ENCODE measurements at places on chromosomes 5 and 9.
A peak's percentile ranks its signal among the peaks of the same experiment; 100 is the strongest.

GRCh38 chr9:120712539-120713031, 1.7 kb downstream of the MEGF9 start:
- no peak for DNase-seq

DNA sequence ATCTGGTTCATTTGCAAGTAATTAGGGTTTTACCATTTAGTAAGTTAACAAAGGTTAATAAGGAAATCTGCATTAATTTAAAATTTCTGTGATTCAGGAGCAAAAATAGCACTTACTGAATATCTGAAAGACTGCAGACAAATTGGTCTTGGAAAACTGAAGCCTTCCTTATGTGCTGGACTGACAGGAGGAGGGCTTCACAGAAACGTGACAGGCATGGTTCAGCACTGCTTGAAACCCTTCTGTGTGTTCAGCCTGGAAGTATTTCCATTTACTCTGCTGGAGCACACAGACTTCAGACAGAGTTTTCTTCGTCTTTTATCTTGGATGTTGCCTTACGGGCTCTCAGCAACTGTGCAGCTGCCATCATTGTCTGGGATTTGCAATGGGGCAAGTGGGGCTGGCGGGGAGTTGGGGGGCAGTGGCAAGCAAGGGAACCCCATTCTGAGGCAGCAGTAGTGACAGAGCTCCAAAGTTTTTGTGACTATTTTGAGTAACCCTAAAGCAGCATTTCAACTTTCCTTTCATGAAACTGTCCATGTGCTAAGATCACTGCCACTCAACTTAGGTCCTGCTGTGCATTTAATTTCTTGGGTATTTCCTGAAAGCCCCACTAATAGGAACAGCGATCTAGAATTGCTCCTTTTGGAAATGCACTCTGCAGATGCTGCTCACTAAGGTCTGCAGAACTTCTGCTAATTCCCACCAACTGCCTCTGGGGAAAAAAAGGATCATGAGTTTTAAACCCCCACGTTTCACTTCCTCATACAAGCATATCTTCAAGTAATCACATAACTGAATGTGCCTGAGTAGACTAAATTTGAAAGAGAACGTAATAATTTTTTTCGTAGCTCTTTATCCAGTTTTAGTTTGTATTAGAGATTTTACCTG, 56.6 kb downstream of the KCNN2 start:
- no peak for DNase-seq

- DNase-seq: no peak
Measured at GRCh38 chr5:137395011-137395755, 103.9 kb downstream of the SPOCK1 start.

- no peak for DNase-seq
Measured at GRCh38 chr5:30501065-30501464, 692.4 kb upstream of the CDH6 start.

DNA sequence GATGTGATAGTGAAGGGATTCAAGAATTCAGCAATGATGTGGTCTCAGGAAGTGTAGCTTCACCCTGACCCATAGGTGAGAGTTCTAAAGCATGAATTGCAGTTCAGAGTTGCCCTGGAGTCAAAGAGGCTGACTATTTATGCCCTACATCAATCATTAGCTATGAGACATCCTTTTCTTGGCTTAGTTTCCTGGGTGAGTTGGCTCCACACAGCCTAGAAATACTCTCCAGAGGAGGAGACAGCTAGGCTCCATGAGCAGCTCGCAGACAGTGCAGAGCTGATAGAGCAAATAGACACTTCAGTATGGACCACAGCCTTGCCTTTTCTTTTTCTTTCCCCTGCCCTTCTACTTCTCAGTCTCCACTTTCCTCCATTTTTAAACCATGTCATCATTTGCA, 1651.8 kb downstream of the MAT2B start:
- no peak for DNase-seq

GRCh38 chr9:89869793-89870580, 265.2 kb downstream of the GADD45G start:
- no peak for DNase-seq

DNA sequence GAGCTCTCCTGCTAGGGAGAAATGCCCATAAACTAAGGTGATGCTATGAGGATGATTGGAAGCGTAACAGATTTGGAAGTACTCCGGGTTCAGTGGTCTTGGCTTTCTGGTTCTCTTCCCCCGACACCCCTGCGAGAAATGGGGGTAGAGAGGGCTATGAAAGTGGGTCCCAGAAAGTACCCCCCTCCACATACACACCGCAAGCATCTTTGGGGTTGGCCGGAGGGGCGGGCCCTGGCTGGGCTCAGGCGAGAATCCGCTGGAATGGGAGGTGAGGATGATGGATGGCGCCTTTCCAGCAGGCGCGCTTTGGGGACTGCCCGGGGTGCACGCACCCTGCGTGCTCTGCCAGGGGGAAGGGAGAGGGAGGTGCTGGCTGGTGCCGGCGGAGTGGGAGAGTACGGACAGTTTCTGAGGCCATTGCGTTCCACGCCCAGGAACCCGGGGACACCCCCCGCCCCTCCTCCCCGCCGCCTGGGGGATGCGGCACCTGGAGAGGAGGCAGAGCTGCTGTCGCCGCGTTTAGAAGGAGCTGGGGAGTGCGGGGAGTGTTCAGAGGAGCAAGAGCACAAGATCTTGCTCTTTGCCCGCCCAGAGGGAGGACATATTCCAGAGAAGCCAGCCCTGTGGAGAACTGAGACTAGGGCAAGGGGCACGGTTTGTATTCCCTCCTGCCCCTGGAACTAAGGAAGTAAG, 1.9 kb downstream of the PCSK5 start:
- DNase-seq: no peak

DNA sequence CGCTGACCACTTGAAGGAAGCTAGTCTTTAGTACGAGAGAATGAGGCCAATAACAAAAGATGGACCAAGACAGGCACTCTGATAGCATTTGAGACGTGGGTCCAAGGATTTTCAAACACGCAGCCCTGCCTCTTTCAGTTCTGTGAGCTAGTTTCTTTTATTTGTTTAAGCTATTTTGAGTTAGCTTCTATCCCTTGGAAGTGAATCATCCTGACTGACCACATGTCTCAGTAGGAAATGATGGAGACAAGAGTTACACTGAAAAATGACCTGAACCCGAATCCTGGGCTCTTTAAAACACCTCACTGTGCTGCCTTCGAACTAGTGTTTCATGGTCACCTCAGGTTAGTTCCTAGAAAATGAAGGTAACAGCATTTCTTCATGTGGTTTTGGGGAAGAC, 9.9 kb downstream of the TEK start:
- DNase-seq: no peak

DNA sequence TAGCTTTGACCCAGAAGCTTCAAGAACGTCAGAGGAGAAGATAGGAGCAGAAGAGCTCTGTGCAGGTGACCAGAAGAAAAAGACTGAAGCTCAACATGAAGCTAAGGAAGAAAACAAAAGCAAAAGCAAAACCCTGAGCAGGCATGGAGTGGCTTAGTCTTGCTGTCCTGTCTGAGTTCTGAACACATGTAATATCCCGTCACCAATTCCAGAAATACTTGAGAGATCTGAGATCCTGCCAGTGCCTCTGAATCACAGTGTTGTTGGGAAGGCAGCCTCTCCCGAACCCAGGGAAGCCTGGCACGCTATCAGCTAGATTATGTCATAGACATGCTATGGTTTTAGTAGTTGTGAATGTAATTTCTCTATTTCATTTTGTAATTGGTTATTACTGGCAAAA, 235.7 kb downstream of the ICE1 start:
- no peak for DNase-seq

DNA sequence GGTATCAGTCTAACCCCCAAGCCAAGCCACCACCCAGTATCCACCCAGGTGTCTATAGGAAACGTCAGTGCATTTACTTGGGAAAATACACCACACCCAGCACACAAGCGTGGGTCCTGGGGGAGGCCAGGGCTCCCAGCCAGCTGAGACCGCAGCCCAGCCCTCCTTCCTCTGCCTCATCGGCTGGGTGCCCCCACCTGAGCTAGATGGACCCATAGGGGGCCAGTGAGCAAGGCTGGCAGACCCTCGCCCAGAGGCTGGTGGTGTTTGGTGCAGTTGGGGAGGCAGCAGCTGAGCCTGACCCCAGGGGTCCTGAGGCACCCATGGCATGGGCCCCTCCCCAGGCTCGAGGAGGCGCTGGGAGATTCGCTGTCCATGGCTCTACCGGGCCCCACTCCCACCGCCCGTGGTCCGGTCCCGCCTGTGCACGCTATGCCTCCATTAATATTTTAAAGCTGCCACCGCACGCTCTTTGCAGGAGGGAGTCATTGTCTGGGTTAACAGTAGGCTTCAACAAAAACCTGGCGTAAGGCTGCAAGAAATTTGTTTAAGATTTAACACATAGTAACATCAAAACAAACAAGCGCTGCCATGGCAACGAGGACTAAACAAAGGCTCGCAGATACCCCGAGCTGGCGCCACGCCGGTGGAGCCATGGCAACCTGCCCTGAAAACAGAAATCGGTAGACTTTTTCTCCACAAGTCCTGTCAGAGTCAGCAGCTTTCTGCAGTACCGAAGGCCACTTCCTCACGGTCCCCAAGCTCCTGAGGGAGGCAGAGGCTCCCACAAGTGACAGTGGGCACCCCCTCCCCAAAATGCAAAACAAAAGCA, 20.6 kb downstream of the TPPP start:
- no peak for DNase-seq

DNA sequence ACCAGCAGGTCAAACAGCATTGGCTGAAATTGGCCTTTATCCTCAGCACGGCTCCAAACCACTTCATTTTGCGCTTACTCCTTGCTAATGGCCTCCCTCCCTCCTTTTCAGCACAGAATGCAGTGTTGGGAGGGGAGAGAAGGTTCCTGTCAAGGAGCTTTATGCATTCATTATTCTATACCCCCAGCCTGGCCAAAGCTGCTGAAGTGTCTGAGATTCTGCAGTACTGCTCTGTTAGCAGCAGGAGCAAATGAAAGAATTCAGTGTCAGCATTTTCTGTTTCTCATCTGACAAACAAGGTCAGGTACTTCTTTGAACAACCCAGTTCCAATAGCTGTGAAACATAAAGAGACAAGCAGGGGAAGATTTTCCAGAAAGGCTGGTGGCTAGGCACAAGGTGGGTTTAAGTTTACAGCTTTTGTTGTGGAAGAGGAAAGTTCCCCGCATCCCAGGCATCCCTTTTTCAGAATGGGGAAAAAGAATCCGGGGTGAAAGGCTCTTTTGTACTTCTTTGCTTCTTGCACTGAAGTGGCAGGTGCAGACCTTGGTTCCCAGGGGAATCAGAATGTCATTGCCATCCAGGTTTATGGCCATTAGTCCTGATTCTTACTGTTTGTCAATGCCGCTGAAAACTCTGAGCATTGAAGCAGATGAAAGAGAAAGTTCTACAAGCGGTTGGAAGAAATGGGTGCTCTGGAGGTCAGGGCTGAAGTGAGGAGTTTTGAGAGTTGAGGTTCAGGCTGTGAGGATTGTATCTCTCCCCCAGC, 109.3 kb upstream of the APC start:
- peak; percentile 83 for DNase-seq

- DNase-seq: no peak
Measured at GRCh38 chr5:25119650-25120049, 474.9 kb upstream of the CDH10 start.

DNA sequence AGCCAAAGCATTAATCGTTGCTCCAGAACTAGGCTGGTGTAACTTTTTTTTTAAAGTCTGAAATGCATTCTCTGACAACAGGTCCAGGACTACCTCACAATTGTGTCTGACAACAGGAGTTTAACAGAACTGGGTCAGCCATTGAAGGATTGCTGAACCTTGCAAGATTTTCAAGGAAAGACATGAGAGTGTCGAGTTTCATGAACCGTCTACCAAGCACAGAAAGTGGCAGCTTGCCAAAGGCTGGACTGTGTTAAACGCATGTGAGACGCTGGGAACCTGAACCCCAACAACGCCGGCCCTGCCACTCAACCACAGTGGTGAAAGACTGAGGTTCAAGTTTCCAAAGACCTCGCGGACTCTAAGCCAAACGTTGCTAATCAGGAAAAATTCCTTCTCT, 79.1 kb downstream of the LHFPL2 start:
- DNase-seq: peak; percentile 28

GRCh38 chr9:34685591-34685990, 5.5 kb downstream of the CCL19 start:
- no peak for DNase-seq

GRCh38 chr9:124774129-124774978, 2.6 kb upstream of the OLFML2A start:
- no peak for DNase-seq

GRCh38 chr9:34599546-34599945, 10.0 kb upstream of the CNTFR start:
- DNase-seq: no peak

DNA sequence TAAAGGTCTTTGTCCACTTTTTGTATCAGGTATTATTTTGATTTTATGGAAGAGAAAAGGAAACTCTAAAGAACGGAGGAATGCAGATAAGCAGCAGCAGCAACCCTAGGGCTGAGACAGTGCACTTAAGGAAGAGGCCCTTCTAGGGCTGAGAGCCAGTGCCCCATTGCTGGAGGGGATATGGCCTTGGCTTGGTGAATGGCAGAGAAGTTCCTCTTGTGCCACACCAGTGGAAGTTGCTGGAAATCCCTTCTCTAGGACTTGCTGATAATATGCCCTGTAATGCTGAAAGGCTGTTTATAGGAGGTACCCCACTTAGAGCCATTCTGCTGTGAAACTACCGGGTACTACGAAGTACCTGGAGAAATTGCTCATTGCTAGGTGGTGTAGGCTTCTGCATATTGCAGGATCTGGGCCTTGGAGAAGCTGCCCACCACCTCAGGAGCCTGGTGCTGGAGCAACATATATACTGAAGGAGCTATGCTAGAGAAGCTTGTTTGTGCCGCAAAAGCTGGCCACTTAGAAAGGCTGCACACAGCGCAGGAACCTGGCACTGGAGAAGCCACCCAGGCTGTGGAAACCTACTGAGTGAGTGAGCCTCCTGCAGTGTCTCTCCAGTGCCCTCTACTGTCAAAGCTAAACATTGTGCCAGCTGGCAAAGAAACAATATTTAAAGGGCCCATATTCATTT, 9.6 kb upstream of the UBTD2 start:
- DNase-seq: peak; percentile 1

- no peak for DNase-seq
Measured at GRCh38 chr5:76175821-76176403, 92.7 kb downstream of the SV2C start.

- no peak for DNase-seq
Measured at GRCh38 chr9:68577774-68578591, 37.3 kb upstream of the TMEM252 start.

DNA sequence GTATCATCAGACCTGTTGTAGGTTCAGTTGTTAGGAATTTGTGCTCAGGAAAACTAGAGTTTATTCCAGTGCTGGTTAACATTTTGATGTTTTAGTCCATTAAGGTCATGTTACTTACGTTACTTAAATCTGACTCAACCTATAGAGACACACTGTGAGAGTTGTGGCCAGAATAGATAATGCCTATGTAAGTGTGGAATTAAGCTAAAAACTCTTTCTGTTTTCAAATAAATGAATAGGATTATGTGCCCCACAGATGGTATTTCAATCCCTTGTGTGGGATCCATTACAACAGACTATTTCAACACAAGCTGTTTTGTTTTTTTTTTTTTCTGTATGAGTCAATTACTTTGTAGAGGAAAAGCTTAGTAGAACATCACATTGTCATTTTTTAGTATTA, 68.1 kb downstream of the MEGF10 start:
- DNase-seq: no peak

GRCh38 chr5:123937230-123937629, 425.3 kb downstream of the CSNK1G3 start:
- DNase-seq: no peak

Measured in NCI-H187 treated with DMSO at 0.1 percent for 48 hours (cell line).